ENCODE measurements at places on chromosomes 4 and X.
A peak's percentile ranks its signal among the peaks of the same experiment; 100 is the strongest.

DNA sequence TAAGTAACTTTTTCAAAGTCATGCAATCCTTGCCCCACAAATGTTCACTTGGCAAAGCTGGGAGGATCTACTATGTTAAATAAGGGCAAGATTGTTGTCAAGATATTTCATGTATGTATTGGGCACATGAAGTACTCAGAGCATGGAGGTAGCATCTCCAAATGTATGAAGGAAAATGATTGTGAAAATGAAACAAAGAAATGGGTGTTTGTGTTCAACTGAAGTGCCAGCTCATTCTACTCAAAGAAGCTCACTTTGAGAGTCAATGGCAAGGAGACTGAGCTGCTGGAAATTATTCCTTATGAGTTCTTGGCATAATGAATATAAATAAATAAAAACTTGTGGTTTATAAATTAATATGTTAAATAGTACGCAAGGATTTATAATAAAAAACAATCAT, 124.5 kb upstream of the ARSJ start:
- DNase-seq, result no peak

DNA sequence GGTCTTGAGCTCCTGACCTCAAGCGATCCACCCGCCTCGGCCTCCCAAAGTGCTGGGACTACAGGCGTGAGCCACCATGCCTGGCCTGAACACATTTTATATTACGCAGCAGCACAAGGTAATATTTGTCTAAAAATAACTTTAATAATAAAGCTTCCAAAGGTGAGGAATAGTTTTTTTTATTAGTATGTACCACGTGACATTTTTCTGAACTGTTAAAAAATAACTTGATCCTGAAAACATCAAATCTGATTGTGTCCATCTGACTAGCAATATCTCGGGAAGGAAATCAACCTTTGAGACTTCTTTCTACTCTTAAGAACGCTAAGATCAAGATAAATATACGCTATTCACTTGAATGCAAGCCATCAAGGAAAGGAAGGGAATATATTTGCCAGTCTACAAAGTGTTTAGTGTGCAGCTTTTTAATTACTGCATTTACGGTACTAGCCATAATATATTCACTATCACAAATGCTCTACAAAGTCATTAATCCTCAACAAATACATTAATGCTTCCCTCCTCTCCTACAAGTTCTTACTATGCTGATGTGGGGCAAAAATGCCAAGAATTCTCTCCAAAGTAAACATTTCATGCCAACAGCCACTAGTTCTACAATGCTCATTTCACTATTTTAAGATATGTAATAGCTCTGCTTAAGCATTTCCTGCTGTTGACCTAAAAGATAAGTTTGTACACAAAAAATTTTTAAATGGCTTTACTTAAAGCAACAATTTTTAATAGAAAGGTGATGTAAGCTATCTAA, 143.6 kb downstream of the APBB2 start:
- DNase-seq, result no peak

DNA sequence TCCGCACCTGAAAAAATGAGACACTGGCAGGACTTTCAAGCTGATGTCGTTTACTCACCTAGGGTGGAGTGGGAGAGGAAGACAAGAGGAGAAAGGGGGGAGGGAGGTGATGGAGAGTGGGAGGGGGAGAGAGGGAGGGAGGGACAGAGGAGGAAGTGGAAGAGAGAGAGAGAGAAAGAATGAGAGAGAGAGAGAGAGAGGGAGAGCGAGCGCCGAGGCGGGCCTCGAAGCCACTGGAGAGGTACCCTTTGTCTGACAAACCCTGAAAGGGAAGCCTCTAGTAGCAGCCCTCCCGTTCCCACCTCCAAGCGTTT, 296 bp upstream of the ADGRL3 start:
- no peak for DNase-seq

- no peak for DNase-seq
These were observed 404.5 kb downstream of the GBA3 start for GRCh38 chr4:23097251-23097650.

- DNase-seq, result no peak
These were observed 389.2 kb downstream of the IQCM start for GRCh38 chr4:149426461-149426860.

- DNase-seq, result no peak
These were observed 182.1 kb upstream of the MAP3K15 start for GRCh38 chrX:19697416-19697815.

DNA sequence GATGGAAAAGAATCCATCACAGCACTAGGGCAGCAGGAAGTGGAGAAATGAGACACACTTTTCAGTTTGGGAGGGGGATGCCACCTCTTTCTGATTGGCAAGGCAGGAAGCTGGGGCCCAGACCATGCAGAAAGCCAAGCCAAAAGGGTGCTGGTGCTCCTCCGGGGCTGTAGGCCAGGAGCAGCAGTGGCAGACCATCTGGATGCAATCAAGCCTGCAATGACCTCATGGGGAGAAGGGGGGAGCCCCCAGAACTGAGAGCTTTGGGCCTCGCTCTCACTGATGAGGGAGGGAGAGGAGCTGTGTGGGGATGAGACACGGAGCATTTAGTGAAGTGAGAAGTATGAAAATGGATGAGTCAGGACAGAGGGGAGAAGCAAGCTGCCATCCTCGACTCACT, 141.3 kb upstream of the NALF2 start:
- DNase-seq, result no peak

- no peak for DNase-seq
These were observed 27.4 kb downstream of the ATOH1 start for GRCh38 chr4:93855926-93856325.

- DNase-seq, result no peak
These were observed 44.9 kb downstream of the GAK start for GRCh38 chr4:887034-887763.

- no peak for DNase-seq
These were observed 25.2 kb downstream of the BMX start for GRCh38 chrX:15525664-15526416.

GRCh38 chr4:184475096-184475461, 729 bp upstream of the IRF2 start:
- no peak for DNase-seq

DNA sequence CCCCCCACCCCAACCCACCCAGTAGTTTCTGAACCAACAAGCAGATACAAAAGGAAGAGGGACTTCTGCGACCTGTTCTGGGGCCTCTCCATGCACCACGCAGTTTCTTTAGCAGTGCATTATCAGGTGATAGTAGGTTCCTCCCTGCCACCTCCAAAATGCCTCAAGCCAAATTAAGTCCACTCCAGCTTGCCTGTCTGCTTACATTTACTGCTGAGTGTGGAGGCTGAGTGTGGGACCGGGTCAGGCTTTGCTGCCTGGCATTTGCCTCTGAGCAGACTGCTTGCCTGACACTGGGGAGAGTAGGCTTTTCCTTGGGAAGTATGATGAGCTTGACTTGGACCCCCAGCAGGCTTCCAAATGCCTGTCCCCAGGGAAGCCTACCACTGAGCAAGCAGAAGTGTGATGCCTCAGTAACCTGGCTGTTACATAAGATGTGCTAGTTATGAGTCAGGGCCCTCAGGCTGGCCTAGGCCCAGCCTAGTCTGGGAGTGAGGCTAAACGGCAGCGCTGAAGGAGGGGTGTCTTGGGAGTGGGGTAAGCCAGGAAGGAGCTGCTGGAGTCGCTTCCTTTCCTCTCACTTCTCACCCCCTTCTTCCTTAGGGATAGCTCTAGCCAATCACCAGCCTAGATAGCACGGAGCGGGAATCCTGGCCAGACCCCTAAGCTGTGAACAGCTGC, 9.0 kb downstream of the TSC22D3 start:
- DNase-seq, result no peak

- no peak for DNase-seq
These were observed 117.7 kb upstream of the NEIL3 start for GRCh38 chr4:177191991-177192390.

- no peak for DNase-seq
These were observed 151.7 kb upstream of the TBL1X start for GRCh38 chrX:9312922-9313867.

DNA sequence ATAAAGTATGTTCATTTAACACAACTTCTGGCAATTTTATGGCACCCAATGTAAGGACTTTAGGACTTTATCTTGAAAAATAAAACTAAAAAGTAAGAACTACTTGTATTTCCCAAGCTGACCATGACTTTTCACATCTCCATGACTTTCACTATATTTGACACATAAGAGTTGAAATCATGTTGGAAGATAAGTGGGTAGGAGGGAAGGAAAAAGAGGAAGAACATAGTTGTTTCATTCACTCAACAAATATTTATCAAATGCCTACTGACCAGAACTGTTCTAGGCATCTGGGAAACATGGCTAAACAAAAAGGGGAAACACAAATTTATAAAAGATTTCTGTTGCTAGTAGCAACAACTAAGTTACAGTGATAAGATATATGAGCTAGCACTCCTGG, 16.0 kb downstream of the SCLT1 start:
- no peak for DNase-seq

- no peak for DNase-seq
These were observed 48.0 kb upstream of the NAP1L5 start for GRCh38 chr4:88745581-88746163.

DNA sequence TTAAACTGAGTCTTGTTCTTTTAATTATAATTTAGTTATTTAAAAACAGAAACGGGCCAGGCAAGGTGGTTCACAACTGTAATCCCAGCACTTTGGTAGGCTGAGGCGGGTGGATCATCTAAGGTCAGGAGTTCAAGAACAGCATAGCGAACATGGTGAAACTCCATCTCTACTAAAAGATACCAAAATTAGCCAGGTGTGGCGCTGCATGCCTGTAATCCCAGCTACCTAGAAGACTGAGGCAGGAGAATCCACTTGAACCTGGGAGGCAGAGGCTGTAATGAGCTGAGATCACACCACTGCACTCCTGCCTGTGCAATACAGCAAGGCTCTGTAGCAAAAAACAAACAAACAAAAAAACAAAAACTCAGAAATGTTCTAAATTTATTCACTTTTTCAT, 852.9 kb downstream of the TECRL start:
- peak; percentile 0 for DNase-seq

DNA sequence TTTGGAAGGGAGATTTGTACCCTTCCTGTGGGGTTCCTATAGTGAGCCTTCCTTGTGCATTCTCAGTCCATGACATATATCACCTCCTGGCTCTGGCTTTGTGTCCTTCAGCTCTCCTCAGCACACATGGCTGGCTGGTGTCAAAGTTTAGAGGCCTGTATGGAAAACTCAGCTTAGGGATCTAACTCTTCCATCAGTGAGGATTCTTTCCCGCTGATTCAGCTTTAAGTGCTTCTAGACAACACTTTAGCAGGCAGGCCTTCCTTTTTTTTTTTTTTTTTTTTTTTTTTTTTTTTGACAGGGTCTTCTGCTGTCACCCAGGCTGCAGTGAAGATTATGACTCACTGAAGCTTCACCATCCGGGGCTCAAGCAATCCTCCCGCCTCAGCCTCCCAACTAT, 84.2 kb downstream of the NPNT start:
- DNase-seq, result no peak

GRCh38 chr4:11050766-11051165, 366.2 kb upstream of the CLNK start:
- DNase-seq, result no peak
